ENCODE measurements at places on chromosomes 5 and 9.

DNA sequence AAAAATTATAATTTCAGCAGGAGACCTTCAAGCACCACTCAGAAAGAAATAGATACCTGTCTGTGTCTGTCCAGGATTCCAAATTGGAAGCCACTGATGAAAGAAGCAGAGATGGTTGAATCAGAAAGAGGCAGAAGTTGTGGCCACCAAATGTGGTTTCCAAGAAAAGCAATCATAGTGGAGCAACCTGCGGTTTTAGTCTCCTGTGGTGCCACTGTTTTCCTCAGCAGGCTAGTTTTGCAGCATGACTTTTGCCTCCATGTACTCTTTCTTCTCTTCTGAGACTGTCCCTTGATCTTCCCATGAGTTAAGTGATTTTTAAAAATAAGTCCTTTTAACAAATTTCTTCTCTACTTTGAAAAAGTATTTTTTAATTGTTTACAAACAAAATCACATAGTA is 535.8 kb downstream of the CYLC2 start:
- no peak for DNase-seq

DNA sequence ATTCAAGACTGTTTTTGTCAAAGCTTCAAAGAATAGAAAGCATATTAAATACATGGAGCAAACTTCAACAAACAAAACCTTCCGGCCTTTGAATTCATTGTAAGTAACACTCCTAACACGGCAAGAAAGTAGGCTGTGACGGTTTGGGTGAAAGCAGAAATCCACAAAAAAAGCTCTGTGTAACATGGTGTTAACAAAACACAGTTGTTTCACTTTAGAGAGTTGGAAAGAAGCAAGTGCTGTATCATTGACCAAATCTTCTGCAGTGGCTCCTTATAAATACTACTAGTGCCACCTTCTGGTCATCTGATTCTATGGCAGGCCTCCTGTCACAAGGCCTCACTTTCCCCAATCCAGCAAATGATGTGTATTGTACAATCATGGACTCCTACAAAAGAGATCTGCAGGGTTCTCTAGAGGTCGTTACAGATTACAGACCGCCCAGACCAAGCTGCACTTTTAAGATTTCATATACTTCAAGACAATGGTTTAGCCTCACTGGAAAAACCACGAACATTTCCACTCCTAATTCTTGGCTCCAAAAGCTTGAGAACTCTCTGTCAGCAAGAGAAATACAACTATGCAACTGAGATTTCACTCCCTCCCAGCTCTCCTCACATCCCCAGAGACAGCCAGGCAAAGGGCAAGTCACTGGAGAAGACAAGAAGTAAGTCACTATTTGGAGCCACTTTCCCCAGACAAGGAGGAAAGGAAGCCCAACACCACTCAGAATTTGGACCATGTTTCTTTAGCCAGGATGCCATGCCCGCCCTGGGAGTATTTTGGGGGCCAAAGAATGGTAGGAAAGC is 196.2 kb downstream of the DTWD2 start:
- DNase-seq, result peak; percentile 48

GRCh38 chr5:107680799-107681198 is 10.1 kb upstream of the EFNA5 start:
- no peak for DNase-seq

- no peak for DNase-seq
Observed at GRCh38 chr5:45105491-45105994, 296.8 kb downstream of the MRPS30 start.

DNA sequence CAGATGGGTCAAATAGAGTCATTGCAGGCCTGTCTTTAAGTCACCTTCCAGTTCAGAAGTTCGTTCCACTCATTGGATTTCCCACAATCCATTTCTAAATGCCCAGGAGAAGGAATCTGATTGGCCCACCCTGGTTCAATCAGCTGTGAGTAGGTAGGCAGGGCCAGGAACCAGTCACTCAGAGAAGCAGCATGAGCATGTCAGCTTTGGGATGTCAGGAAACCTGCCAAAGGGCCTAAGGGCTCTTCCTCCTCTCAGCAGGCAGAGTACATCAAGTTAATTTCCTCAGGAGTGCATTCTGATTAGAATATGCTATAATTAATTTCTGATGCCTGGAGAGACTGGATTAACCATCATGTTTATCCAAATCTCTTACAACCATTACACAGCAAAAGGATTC is 412.9 kb upstream of the CCNH start:
- no peak for DNase-seq
